ENCODE measurements at places on chromosomes 2 and 18.

DNA sequence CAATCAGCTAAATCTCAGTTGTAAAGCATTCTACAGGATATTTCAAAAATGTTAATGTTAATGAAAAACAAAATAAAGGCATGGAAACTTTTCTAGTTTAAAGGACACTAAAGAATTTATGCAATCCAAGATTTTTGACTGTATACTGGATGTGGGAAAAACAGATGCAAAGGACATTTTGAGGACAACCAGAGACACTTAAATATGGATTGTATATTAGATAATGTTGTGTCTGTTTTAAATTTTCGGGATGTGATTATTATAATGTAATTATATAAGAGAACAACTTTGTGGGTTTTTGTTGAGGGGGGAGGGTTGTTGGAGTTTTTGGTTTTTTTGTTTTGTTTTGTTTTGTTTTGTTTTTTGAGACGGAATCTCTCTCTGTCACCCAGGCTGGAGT, 30.9 kb downstream of the PSMA8 start:
- no peak for DNase-seq

GRCh38 chr2:99598441-99598840, 108.6 kb upstream of the REV1 start:
- no peak for DNase-seq

GRCh38 chr2:97966545-97967215, 29.1 kb downstream of the TMEM131 start:
- DNase-seq, result no peak

- no peak for DNase-seq
These were observed 5.5 kb upstream of the KIF1A start for GRCh38 chr2:240825476-240825875.

- DNase-seq, result no peak
These were observed 51.2 kb downstream of the MTERF4 start for GRCh38 chr2:241050624-241051577.

GRCh38 chr2:99430614-99431291, 59.1 kb downstream of the REV1 start:
- no peak for DNase-seq

DNA sequence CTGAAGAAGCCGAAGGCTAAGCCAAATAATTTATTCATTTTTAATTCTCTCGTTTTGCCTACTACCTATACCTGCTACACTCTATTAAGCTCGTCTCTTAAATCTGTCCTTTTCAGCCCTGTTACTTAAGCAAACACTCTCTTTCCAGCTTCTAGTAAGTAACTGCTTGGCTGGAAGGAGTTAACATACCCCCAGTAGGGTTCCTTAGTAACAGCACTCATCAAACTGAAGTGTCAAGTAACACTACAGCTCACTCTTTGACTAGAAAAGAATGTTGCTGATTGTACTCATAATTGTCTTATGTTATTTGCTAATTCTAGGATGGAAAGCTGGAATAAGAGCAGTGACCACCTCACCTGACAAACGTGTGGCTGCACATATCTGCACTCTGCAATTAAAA, 120.0 kb upstream of the SCN7A start:
- DNase-seq, result no peak

DNA sequence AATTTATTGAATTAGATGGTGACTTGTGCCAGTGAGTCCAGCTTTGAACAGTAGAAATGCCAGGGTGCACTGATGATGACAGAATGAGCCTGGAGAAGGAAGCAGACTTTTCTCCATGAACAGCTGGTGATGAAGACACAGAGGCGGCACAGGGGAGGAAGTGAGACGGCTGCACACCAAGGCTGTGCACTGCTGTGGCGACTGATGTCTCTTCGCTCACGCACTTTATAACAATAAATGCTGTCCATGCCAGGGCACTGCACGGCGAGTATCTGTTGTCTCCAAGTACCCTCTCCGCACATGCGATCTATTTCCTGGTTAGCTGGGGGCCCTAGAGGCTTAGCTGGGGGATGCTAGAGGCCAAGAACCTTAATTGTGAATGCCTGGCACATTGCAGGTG, 175.2 kb downstream of the TMEM200C start:
- DNase-seq, result no peak

- no peak for DNase-seq
These were observed 161.8 kb downstream of the PRKCE start for GRCh38 chr2:45813003-45813941.

DNA sequence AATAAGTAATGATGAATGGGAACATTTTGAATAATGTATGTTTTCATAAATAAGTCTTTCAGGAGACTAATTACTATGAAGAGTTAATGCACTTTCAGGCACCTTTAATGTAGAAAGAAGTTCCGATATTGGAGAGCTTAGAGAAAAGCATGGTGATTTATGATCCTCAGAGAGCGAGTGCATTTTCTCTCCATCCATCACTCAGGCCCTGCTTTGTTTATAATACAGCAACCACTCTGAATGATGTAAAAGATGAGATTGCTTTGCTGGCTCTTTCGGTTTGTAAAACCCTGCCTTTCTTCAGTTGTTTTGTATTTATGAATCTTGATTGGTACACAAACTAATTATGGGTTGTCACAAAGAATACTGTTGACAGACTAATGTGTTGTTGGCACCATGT, 132.0 kb downstream of the NYAP2 start:
- DNase-seq, result no peak

DNA sequence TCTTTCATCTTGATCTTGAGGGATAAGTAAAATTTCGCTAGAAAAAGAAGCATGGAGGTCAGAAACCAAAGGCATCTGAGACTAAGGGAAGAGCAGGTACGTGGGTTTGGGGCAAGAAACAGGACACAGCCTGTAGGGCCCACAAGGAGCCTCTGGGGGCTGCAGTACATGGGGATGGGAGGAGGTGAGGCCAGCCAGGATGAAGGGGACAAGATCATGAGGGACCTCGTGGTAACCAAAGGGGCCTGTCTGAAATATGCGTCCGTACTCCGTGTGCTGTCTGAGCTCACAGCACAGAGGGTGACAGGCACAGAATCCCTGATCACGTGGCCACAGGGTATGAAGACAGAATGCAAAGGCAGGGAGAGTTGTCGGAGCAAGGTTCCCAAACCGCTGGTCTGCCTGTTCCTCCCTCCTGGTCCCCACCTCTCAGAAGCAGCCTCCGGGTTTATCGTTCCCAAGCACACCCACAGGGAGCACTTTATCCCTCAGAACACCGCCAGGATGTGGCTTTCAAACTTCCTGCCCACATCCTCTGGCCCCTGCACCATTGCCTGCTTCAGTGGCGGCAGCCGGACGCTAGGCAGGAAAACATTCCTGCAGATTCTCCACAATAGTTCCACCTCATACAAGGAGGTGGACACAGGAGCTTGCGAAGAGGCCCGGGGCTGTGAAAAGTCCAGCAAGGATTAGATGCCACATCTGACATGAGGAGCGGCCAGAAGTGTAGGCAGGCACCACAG, 12.0 kb downstream of the TMEM163 start:
- DNase-seq, result no peak

- no peak for DNase-seq
These were observed 843.8 kb upstream of the LRRTM1 start for GRCh38 chr2:81148323-81148722.

DNA sequence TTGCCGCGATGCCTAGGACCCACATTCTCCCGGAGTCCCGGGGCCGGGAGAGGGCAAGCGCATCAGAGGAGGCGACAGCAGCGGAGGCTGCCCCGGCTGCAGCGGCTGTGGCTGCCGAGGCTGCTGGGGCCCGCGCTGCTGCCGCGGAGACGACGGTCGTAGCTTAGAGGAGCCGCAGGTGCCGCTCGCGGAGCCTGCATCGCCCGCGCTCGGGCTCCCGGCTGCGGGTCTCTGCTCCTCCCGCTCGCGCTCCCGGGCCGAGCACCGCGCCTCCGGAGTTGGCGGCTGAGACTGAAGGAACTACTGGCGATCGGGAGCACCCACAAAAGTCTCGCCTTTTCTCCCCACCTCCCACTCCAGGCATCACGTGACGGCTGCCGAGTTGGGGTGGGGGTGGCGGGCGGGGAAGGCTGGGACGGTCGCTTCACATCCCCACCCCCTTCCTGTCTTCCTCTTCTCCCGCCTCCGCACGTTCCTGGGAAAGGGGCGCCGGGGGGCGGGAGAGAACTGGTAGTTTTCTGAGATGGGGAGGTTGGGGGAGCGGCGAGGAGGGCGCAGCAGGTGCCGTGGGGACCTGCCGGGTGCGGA, at the start of gene LYPD1:
TSS of gene LYPD1 (minus strand) at position 298 of the 588 bp plus-strand sequence. CDS start at position 25, 273 bp downstream.
- no peak for DNase-seq

DNA sequence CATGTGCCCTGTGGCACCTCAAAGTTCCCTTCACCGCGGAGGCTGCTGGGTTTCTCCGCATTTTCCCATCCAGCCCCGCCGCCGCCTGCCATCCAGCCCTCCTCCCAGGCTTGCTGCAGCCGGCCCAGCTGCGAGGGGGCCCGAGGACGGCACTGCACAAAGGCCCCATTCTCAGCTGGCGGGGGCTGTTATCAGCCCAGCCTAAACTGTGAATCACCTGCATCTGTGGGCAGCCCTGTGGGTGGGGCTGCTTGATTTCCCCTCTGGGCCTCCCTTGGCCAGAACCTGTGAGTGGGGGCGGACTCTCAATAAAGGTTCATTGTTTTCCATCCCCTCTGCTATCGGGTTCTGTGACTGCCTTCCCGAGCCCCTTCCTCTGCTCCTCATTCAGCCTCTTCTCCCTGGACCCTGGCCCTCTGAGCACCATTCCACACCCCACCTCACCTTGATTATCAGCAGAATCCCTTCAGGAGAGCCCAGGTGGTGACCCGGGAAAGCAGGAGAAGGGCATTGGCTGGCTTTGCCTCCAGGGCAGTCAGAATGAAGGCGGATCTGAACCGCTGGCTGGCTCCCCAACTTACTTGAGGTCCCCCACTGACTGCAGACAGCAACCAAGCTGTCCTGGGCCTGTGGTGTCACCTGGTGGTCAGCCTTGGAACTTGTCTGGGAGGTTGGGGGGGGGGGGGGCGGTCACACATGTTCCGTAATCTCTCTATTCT, 204.5 kb downstream of the ZFP36L2 start:
- DNase-seq, result no peak

GRCh38 chr2:127024769-127025358, 82.1 kb downstream of the BIN1 start:
- no peak for DNase-seq

DNA sequence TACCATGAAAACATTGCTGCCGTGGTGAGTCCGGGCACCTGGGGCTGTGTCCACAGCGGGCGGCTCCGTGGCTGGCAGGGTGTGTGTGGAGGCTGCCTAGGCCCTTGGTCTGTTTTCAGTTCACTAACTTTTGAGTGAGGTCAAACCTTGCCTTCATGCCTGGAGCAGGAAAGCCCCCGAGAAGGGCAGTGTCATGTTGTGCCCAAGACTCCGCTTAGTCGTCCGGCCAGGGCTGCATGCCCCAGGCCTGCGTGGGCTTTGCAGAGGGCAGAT, 24.1 kb downstream of the MAL start:
- DNase-seq, result no peak

- DNase-seq, result no peak
These were observed 29.8 kb upstream of the YES1 start for GRCh38 chr18:841647-842370.

DNA sequence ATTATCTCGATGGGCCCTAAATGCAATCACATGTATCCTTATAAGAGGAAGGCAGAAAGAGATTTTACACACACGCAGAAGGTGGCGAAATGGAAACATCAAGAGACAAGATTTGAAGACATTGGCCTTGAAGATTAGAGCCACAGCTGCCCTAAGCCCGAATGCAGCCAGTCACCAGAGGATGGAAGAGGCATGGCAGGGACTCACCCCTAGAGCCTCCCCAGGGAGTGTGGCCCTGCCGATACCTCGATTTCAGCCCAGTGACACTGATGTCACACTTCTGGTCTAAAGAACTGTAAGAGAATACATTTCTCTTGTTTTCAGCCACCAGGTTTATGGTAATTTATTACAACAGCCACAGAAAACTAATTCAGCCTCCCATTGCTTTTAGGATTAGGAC, 17.4 kb downstream of the TTC39C start:
- no peak for DNase-seq

GRCh38 chr2:76711490-76711889, 810.7 kb downstream of the LRRTM4 start:
- DNase-seq, result no peak

DNA sequence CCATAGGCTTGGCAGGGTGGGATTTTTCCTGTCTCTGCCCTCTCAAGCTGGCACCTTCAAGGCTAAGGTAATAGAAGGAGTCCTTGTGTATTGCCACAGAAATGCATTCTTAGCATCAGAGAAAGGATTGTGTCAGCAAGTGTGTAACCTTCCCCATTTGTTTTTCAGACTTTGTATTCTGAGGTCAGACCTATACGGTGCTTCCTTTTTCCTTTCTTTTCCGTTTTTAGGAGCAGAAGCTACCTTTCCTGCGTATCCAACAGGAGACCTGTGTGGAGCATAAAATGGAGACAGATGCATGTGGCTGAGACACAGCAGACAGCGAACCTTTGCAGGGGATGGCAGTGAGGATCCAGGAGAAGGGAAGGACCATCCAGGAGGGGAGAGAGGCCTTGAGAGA, 46.6 kb downstream of the ARL5A start:
- DNase-seq, result no peak

DNA sequence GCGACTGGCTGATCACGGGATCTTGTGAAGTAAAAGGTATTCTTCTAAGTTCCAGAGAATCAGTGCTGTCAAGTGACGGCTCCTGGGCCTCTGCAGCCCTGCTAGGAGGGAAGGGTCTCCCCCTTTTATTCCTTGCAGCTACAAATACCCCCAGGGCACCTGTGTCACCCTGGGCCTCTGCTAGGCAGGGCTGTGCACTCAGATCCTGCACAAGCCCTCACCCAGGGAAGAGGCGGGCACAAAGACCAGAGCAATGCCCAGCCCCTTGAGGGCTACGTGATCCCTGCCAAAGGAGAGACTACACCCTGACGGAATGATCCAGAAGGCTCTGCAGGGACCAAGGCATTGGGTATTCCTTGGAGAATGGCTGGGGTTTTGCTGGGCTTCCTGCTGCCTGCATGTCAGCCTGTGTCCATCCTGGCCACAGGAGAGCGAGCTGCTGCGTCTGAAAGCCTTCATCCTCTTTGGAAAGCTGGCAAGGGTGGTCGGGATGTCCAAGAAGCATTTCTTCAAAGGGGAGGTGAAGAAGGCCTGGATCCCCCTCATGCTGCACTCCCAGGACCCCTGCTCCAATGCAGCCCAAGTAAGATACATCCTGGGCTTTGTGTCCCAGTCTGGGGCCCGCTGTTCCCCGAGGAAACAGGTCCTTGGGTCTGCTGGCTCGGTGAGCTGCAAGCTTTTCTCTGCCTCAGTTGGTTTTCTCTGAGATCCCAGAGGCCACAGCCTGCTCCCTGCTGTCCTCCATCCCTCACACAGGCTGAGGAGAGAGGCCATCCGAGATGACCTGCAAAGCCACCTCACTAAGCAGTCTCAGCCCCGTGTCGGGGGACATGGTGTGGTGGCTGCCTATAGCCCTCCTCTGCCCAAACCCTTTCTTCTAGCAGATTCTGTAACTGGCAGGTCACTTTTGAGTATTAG, 24.9 kb downstream of the HJURP start:
- no peak for DNase-seq

DNA sequence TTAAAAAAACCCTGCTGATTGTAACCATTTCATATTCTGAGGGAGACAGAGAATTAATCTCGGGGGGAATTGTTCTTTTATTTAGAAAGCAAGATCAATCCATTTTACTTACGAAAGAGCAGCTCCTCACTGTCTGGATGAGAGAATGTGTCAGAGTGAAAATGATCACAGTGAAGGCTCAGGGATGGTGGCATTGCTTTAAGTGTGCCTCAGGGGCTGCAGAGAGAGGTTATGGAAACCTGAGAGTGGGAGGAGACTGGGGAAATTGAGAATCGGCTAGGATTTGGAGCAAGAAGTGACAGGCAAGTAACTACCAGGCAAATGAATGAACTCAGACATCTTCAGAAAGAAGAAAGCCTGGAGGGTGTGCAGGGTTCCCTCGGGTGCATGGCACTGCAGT, 34.2 kb downstream of the MRPL35 start:
- DNase-seq, result no peak
